SJCRH30 (cell line): ENCODE measurements at places on chromosomes 5 and 9.

DNA sequence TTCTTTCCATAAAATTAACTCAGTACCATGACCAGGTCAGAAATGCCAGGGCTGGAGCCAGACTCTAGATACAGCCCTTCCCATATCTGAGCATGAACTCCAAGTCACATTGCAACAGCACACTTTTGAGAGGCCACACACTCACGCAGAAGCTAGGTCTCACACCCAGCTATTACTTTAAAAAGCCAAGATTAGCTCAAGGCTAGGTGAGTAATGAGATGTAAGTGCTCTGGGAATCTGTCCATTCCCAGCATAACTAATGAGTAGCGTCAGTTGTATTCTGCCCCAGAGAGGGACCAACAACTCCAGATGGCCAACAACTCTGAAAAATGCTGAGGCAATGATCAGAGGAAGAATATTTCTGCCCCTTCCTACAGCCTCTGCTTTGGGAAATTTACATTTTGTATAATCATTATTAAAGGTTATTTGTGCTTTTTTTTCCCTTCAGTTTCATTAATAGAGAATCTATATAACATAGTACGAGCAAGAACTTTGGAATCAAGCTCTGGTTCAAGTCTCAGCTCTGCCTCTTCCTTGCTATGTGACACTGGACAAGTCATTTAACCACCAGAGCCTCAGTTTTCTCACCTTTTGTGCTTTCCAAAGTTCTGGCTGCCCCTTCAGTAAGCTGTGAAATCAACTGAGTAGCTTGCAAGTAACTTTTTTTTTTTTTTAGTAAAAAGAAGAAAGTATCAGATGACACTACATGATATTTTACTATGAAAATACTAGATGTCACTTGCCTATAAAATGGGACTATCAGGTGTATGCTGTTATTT, 118.3 kb downstream of the NR6A1 start:
- DNase-seq = no peak

DNA sequence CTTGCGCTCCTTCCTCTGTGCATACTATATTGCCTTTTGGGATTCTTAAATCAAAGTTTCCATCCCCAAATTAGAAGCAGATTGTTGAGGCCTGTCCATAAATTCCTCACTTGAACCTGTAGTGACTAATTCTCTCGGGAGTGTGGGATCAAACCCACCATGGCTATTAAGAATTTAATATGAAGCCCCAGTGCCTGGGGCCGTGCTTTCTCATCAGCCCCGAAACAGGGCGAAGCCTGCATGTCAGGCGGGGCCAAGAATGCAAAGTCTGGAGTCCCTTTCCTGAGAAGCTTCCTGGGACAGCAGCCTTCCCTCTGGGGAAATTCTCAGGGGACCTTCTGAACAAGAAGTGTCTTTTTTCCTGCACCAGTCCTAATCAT, 29.3 kb upstream of the FAT2 start:
- DNase-seq = no peak

GRCh38 chr9:6973762-6974161, 216.0 kb downstream of the KDM4C start:
- DNase-seq = no peak

DNA sequence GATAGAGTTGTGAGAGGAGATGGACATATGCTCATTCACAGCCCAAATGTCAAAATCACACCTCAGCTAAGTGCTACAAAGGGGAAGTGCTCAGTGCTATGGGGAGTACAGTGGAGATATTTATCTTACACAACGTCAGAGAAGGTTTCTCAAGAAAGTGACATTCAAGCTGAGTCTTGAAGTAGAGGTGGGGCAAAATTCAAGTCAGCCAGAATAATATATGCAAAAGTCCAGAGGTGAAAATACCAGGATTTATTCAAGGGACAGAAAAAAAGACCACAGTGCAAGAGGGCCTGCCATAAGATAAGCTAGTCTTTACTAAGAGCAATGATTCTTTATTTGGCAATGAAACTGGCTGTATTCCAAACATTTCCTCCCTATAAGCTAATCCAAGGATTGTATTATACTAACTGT, 327.8 kb upstream of the PIK3R1 start:
- no peak for DNase-seq

GRCh38 chr9:113387560-113388230, 10.9 kb upstream of the HDHD3 start:
- DNase-seq = no peak

DNA sequence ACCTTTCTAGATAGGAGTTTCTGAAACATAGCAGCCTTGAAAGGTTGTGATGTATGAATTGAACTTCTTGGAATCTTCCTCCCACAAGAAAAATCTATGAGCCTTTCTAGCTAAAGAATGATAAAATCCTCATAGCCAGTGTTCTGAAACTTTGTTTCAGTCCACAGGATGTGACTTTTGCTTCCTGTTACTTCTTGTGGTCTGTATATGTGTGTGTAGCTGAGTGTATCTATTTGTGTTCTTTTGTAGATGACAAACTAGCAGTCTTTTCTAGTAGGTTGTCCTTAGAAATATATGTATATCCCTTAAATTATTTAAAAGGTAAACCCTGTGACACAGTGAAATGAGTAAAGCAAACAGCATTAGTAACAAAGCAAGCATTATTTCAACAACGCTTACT, 188.8 kb downstream of the MRPS30 start:
- no peak for DNase-seq

DNA sequence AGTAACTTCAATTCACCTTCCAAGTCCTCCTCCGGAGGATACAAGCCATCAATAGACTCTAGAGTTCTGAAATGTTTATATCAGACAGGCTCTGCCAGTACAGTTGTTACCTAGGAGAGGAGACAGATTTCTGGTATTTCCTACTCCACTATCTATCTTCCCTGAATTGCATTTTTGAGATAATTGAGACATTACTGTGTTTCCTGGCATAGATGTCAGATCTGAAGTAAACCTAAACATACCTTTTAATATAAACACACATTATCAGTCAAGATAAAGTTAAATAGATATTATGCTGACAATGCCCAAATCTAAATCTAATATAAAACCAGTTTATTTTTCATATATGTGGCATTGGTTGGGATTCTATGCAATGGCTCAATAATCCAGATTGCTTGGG, 8.2 kb upstream of the TYRP1 start:
- no peak for DNase-seq

DNA sequence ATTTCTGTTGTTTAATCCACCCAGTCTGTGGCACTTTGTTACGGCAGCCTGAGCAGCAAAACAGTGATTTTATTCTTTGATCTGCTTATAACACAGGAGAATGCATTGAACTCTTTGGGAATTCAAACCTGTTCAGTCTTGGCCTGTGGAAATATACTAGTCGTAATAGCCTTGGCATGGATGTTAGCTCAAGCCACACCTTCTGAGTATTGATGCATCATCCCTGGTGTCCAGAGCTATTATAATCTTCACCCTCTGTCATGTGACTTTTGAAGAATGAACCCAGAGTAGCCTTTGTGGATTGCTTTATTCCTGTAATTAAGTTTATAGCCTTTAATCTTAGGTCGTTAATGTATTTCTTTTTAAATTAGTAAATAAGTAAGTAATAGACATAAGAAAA, 50.8 kb upstream of the TEX48 start:
- DNase-seq = no peak

DNA sequence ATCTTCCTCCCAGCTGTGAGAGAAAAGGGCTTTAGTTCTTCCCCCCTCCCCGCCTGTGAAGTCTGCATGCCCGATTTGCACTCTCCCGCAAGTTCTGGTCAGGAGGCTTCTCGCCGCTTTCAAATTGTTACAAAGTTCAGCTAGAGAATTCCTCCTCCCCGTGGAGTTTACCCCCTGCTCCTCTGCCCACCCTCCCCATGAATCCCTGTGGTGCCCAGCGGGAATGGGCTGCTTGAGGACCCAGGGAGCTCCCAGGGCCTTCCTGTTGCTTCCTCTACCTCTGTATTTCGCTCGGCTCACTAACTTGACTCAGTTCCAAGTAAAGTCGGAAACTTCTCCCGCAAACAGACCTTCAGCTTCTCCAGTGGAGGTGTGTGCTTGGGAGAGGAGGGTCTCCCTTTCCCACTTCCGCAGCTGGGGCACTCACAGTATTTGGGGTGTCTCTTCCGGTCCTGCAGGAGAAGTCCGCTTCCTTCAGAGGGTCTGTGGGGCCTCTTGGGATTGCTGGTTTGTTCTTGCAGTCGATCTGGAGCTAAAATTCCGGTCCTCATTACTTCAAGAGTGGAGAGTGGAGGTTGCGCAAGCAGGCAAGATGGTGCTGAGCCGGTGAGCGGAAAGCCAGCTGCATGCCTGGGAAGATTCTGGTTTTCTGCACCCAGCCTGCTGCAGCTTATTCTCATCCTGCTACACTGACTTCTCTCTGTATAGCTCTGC, 97.8 kb downstream of the ADAMTS12 start:
- no peak for DNase-seq

DNA sequence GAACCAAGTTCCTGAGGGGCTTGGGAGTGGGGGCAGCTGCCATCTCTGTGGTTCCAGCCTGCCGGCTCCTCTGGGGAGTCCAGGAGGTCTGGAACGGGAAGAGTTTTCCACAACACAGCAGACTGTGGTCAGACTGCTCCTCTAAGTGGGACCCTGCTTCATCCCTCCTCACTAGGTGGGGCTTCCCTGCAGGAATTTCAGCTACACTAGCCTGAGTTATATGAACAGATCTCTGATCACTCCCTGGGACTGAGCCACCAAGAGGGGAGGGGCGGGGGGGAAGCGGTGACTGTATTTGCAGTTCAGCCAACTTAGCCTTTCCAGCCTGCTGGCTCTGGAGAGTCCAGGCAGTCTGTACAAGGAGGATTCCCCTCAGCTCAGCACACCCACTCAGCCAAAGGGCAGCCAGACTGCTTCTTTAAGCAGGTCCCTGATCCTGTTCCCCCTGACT, 19.4 kb downstream of the DTWD2 start:
- peak; percentile 22 for DNase-seq

GRCh38 chr9:13569602-13570067, 290.1 kb upstream of the MPDZ start:
- no peak for DNase-seq

DNA sequence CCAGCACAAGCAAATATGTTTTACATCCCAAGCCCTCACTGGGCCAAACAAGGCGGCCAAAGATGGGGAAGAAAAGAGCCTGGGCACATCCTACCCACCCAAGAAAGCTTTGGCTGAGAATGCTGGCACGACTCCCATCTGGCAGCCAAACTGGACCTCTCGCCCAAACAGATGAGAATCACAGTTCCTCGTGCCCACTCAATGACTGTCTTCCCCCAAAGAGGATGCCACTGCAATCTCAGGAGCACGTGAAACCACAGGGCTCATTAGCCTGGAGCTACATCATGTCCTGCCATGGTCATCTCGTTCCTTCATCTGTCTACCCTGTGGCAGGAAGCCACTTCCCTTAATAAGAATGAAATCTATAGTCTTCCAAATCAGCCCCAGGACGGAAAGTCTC, 536.8 kb downstream of the BNC2 start:
- no peak for DNase-seq

- DNase-seq = no peak
Observed at GRCh38 chr5:163670036-163670435, 164.6 kb downstream of the MAT2B start.

DNA sequence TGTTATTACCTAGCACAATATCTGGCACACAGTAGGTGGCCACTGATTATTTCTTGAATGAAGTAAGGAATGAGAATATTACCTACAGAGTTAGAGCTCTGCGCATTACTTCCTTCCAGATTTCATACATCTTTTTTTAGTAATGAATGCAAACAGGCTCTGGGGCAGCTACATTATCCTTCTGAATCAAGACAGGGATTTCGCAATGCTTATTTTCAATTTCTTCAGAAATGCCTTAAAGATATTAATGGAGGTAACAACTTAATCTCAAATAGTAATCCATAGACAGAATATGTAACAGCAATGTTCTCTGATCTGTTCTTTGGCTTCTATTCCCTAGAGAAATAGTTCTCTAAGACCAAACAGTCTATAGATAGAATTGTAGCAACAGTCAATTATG, 32.6 kb downstream of the CDKN2A start:
- DNase-seq = no peak

GRCh38 chr5:17000291-17000939, 64.3 kb upstream of the MYO10 start:
- no peak for DNase-seq

DNA sequence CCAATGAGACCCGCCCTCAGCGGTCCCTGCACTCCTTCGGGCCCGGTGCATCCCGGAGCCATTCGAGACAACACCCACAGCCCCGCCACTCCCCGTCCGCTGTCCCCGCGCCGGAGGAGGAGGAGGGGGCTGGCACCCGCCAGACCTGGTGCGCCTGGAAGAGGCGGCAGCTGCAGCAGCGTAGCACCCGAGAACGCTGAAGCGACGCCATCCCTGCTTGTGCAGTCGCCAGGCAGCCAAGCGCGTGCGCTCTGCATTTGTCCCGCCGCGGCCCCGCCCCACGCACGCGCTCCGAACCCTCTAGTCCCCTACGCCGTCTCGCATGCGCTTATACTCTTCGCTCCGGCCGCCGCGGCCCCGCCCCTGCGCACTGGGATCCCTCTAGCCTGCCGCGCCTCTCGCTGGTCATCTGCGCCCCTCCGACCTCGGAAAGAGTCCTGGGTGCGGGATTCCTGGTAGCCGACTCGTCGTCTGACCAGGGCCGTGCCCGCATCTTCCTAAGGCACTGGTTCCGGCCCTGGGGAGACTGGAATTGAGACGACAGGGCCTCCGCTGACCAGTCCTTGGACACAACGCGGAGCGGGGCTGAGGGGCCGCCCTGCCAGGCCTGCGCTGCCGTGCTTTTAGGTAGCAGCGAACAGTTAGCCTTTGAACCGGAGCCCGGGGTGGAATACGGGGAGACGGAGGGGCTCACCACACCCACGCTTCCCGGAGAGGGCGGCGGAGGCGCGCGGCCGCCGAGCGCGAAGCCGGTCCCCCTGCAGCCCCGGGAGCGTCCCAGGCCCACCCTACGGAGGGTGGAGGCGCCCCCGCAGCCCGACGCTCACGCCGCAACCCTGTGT, at the start of gene MRNIP:
TSS of gene MRNIP (minus strand) at position 232 of the 842 bp plus-strand sequence. CDS start at position 211, 21 bp downstream.
- DNase-seq = peak; percentile 97

DNA sequence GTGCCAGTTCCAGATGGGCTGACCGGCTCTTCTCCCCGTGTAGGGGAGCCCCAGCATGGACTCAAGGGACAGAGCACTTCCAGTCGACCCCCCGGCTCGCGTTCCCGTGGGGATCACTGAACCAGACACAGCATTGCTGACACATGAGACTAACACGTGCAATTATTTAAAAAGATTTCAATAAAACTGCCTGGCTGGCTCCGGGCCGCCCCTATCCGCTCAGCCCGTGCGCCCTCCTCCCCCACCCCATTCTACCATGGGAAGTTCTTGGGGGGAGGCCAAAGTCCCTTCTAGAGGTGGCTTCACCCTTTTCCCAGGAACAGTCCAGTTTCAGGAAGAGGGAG, 4.7 kb downstream of the TESK1 start:
- DNase-seq = no peak

DNA sequence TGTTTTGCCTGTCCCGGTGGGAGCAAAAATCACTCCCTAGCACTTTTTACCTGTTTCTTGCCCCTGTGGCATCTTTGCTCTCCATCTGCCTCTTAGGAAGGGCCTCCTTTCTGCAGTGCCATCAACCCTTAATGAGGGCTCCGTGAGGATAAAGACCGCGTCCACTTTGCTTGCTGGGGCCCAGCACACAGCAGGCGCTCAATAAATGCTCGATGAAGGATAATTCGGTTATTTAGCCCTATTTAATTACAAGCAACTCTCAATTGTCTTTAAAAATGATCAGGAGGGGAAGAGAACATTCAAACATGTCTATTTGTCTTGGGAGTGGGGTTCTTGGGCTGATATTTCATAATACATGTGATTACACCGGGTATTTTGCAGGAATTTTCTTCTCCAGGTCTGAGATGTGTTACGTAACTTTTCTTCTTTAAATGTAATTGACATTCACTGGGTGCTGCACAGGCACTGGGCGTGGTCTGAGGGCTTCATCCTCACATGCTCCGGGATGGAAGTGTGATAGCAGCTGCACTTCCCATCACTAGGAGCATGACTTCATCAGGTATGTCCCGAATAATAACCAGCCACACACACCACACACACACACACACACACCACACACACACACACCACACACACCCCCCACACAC, 19.8 kb upstream of the NTNG2 start:
- peak; percentile 63 for DNase-seq
